NCI-H460 (cell line): ENCODE measurements at places on chromosomes 16 and 17.

GRCh38 chr16:11042191-11042590, 97.8 kb downstream of the CLEC16A start:
- no peak for DNase-seq

DNA sequence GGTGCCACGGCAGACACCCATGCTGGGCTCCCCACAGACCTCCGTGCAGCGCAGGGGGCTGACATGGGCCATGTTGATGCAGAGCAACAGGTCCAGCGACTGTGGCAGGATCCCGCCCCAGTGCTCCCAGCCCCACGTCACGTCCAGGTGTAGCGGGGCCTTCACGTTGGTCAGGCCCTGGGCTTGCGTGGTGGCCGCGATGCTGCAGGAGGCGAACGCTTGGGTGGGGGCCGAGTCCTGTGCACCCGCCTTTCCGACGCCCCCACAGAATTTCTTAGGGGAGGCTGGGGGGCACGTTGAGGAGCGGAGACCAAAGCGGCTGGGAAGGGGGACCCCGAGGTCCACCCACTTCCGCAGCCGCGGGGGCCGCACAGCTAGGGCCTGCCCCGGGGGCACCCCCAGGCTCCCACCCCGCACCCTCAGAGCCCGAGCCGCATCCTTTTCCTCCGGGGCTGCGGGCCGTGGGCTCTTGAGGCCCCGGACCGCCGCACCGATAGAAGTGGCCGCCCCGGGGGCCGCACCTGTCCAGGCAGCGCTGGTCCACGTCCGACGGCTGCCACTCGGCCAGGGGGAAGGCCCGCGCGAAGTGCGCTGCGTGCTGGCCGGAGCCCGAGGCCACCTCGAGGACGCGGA, 416 bp downstream of the METTL26 start:
- DNase-seq = no peak

DNA sequence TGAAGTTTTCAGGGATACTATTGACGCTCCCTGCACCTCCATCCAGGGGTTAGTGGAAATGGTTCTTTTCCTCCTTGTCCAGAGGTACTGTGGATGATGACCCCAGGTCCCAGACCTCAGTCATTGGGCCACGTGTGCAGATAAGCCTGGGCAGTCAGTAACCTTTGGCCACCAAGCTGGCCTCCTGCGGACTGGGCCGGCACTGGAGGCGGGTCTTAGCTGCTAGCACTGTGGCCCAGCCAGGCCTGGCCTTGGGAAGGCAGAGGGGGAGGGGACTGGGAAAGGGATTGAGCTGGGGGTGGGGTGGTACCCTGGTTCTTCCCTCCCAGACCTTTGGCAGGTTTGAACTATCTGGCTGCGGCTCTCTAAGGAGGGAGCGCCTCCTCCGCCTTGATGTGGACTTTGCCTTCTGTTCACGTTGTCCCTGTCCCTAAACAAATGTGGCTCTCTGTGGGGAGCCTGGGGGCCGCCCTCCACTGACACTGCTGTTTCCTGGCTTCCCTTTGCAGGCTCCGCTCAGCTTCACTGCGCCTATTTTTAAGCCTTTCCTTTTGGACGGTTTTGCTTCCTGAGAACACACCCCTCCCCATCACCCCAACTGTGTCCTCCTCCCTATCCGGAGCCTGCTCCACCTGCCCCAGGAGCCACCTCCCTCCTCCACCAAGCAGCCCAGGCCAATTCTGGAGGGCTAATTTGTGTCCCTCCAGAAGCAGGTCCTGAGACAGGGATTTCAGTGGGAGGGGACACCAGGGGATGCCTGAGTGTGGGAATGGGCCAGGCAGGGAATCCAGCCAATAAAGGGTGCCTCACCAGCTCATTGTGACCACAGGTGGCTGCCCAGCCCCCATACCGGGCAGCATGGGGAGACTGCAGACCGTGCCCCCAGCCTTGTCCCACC, 251.9 kb downstream of the SEC14L1 start:
- DNase-seq = no peak

GRCh38 chr17:76710863-76711611, at the start of gene MXRA7:
Gene MXRA7, minus strand, starts transcription at chr17:76710965. Its CDS starts 19 bp downstream, at chr17:76710946.
- DNase-seq = no peak

- no peak for DNase-seq
Measured at GRCh38 chr16:29154676-29155121, 169.8 kb downstream of the LAT start.

DNA sequence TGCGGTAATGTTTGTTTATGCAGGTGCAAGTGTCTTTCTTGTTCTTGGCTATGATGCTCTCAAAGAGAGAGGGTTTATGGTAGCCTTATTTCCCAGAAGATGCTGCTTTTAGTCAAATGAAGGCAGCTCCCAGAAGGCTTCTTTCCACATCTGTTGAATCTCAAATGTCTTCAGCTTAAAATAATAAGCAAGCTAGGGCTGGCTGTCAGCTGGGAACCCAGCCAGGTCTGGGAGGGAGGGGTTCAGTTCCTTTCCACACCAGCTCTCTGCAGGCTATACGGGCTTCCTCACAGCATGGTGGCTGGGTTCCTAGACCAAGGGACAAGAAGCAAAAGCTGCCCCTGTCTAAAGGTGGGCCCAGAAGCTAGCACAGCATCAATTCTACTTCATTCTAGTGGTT, 47.4 kb upstream of the ATF7IP2 start:
- no peak for DNase-seq

DNA sequence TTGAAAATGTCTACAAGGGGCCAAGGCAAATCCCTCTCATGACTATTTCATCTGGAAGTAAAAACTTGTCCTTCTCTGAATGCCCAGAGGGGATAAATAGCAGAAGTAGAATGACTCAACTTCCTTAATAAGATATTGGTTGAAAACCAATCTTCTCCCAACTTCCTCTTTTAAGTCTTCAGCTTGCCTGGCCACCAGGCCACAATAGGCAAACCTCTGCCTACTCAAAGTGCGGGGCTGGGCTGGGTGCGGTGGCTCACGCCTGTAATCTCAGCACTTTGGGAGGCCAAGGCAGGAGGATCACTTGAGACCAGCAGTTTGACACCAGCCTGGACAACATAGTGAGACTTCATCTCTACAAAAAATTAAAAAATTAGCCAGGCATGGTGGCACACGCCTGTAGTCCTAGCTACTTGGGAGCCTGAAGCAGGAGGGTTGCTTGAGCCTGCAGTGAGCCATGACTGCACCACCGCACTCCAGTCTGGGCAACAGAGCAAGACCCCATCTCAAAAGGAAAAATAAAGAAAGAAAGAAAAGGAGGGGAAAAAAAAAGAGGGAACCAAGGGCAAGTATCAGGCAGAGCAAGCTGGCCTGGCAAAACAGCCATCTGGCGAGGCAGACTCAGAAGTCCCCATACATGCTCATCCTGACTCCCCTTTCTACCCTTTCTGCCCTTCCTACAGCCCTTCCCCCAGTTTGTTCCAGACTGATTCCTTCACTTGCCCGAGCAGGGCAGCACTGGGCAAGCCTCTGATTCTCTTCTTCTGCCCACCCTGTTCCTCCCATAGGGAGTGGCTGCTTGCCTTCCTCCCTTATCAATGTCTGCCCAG, 20.6 kb downstream of the MAP3K14 start:
- DNase-seq = no peak

GRCh38 chr16:66906916-66907836, 11.5 kb downstream of the CDH16 start:
- DNase-seq = no peak

DNA sequence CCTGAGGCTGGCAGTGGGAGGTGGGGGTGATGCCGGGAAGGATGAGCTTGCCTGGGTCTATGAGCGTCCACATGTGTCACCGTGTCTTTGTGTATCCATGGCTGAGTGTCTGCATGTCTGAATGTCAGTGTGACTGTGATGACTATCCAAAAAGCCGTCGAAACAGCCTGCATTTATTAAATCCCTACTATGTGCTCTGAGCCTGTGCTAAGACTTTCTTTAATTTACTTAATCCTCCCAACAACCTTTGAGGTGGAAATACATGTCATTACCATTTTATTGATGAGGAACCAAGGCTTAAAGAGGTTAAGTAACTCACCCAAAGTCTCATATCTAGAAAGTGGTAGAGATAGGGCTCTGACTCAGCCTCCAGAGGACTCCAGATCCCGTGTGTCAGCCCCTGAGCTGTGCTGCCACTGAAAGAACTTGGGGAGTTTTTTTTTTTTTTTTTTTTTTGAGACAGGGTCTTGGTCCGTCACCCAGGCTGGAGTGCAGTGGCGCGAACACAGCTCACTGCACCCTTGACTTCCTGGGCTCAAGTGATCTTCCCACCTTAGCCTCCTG, 20.0 kb downstream of the ARHGAP23 start:
- DNase-seq = no peak

- DNase-seq = no peak
Measured at GRCh38 chr16:29745853-29746345, at the start of gene C16orf54. Gene C16orf54, minus strand, starts transcription at chr16:29745990. Its CDS starts 1,039 bp downstream, at chr16:29744951.

- no peak for DNase-seq
Measured at GRCh38 chr16:78446486-78446885, 347.0 kb downstream of the WWOX start.

GRCh38 chr17:51650202-51650601, 389.9 kb downstream of the UTP18 start:
- DNase-seq = no peak

- DNase-seq = no peak
Measured at GRCh38 chr17:38735161-38735997, 5.2 kb downstream of the CISD3 start.

GRCh38 chr16:58507963-58508670, 7.2 kb upstream of the SETD6 start:
- no peak for DNase-seq

DNA sequence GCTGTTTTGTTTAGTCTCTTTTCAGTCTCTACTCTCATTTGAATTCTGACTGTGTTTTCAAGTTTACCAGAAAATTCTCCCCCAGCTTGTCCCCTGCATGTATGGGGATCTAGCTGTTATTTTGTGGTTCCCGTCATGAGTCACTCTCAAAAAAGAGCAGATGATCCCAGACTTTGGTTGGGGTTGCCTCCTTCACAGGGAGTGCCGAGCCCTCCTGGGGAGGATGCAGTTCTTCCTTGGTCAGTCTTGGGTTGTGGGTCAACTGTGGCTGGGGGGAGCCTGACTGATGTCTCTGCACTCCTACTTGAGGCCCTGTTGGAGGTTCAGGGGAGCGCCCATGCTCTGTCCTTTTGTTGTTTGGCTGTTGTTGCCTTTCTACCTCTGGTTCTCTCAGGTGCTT, 37.7 kb downstream of the EPN2 start:
- DNase-seq = no peak

- peak; percentile 24 for DNase-seq
Measured at GRCh38 chr16:85752511-85753420, 1.9 kb upstream of the C16orf74 start.

DNA sequence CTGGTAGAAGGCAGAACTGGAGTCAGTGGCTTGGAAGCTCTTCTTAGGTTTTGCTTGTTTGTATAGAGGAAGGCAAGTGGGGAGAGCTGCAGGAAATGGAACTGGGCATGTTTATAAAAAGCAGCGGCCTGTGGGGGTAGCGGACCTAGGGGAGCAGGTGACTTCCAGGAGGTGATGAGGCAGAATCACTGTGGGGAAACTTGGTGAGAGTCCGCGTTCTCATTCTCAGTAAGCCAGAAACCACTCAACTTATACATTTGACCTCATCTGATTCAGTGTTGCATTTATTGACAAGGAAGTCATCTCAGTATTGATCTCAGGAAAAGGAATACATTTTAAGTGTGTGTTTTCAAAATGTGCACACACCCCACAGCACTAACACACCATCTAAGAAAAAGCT, 299.8 kb downstream of the CNTNAP4 start:
- DNase-seq = no peak

GRCh38 chr17:8785547-8786413, 13.4 kb downstream of the MFSD6L start:
- peak; percentile 58 for DNase-seq

- DNase-seq = no peak
Measured at GRCh38 chr16:12416136-12416787, 387.4 kb downstream of the CPPED1 start.

DNA sequence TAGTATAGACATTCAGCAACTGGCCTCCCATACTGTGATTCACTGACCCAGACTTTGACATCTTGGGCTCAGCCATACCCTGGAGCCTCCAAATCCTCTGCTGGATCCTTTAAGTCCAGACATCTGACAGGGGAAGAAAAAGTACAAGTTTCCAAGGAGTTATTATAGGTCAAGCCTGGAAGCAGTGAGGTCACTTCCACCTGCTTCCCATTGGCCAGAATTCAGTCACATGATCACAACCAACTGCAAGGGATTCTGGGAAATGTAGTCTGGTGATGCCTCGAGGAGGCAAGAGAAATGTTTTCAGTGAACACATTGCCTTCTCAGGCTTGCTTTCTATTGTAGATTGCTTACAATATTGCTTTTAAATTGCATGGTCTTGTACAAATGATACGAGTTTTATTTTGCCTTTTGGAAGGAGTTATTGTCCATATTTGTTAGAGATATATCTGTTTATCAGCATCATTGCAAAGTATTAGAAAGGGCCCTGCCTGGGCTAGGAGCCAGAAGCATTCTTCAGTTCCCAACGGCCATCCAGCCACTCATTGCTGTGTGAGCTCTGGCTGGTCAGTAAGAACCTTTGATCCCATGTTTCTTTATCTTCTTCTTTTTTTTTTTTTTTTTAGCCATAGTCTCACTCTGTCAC, 696.9 kb downstream of the WWOX start:
- peak; percentile 4 for DNase-seq

DNA sequence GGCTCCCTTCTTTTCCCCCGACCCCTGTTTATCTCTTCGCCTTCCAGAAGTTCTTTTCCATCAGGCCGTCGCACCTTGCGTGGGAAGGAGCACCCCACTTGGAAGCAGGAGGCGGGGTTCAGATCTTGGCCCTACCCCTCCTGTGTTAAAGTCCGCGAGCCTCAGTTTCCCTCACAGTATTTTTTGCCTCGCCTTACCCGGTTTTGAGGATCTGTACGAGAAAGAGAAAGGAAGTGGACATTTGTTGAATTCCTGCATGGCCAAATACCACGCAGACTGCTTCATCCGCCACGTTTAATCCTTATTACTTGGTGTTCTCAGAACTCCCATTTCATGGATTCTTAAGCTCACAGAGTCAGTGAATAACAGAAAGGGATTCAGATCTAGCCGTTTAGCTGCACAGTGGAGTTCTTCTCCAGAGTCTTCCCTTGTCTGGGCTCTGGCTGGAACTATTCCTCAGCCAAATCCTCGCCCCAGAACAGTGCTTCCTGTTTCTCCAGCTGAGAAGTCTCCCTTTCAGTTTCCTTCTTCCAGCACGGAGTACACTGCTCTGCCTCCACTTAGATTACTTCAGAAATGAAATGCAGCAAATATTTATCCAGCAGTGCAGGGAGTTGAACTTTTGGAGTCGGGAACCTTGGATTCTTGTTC, 590 bp downstream of the TMEM219 start:
- DNase-seq = no peak

DNA sequence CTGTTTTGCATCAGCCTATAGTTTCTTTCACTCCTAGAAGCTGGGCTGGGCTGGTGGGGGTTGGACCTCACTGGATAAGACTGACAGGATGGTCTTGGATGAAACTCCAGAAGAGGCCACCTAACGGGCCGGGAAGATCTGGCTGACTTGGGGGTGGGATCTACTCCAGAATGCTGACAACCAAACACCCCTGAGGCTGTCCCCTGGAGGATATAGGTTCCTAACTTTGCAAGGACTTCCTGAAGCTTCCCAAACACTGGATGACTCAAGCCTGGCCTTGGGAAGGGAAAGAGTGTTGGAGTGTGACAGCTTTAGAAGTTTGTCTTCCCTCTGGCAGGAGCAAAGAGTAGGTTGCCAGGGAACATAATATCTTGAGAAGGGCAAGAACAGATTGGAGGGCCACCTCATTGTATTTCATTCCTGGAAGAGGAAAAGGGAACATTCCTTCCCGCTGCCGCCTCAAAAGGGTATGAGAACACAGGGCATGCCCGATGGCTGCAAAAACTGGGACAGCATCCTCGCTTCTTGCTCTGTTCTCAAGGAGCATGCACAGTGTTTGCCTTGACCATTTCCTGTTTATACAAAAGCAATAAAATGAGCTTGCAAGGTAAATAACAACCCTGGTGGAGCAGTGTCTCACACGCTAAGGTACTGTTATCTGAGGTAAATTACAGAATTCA, 6.8 kb upstream of the CYB5B start:
- DNase-seq = no peak
